Esophagus (tissue), 2 donors: ENCODE measurements at places on chromosomes 11 and 22. TPM values are rescaled to one million over a fixed set of nuclear protein-coding genes. Genes with fewer than 3 reads are reported as not detected.

Gene TSPO
- 791 TPM for polyA plus RNA-seq

Gene CAPN5
- polyA plus RNA-seq = 26.6 TPM

Gene AP1B1
- 32.0 TPM for polyA plus RNA-seq

Gene CABP7
- polyA plus RNA-seq = 0.04 TPM

Gene GGT5
- polyA plus RNA-seq = 7.1 TPM

Gene GPHA2
- not detected for polyA plus RNA-seq

Gene SLC37A2
- 27.0 TPM for polyA plus RNA-seq

Gene TRIM48
- not detected for polyA plus RNA-seq

Gene CADM1
- polyA plus RNA-seq = 3.8 TPM

Gene BIK
- 18.5 TPM for polyA plus RNA-seq

Gene MMP27
- 0.04 TPM for polyA plus RNA-seq
